ENCODE measurements at places on chromosomes 16 and 17.
A peak's percentile ranks its signal among the peaks of the same experiment; 100 is the strongest.

DNA sequence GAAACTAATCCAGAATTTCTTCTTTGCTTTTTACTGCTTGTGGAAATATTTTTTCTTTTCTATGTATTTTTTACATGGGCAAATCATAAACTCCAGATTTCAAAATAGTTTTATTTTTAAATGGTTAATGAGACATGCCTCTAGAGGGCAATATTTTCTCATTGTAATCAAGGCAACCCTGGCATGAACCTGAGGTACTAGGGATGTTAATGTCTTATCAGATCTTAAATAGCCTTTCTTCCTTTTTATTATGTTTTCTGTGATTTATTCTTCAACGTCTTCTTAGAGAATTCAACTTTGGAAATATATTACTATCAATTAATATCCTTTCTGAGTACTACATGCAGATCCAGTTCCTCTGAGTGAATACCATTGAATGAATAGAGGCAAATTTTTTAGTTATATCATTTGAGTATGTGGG lies 324.7 kb downstream of the BCAS3 start:
- DNase-seq: no peak

DNA sequence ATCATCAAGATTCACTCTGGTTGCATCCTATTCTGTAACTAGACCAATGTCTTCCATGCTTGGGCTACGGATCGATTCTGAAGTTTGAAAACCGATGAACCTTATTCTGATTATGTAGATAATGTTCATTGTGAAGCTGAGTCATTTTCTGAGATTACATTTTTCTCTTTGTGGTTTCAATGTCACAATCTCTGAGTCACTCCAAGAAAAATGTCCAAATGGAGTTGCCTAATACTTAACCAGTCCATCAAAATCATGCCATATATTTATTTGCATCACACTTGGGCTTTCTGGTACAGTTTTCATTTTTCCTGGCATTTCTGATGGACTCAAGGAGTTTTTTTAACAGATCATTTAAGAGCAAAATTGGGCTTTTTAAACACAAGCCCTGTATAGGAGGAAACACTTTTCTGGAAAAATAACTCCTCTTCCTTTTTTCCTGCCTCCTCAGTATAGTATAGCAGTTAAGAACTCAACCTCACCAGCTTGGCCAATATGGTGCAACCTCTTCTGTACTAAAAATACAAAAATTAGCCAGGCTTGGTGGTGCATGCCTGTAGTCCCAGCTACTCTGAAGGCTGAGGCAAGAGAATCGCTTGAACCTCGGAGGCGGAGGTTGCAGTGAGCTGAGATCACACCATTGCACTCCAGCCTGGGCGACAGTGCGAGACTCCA lies 17.5 kb downstream of the CACNG3 start:
- no peak for DNase-seq

GRCh38 chr17:58534901-58535421 lies 20.5 kb upstream of the MTMR4 start:
- DNase-seq: no peak

- no peak for DNase-seq
These were observed 53.0 kb upstream of the GAS7 start for GRCh38 chr17:10251212-10251948.

DNA sequence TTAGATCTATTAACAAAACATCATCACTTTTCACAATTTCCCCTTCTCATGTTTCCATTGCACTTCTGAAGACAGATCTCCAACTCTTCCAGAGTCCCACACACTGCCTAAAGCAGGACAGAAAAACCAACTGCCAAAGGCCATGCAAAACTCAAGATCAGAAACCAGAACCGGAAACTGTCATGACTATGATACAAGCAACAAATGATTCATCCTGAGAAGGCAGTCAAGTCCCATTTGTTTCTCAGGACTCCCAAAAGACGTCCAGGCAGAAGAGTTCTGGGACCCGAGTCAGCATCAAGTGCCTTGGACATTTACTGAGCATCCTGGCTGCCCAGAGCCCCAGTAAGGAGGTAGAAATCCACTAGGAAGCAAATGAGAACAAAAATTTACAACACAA lies 38.8 kb downstream of the ERN1 start:
- no peak for DNase-seq

- no peak for DNase-seq
These were observed 140.6 kb downstream of the PARN start for GRCh38 chr16:14489460-14489859.

- no peak for DNase-seq
These were observed 3.8 kb downstream of the HOXB2 start for GRCh38 chr17:48541036-48541576.

GRCh38 chr17:73359352-73359751 lies 47.6 kb upstream of the CDC42EP4 start:
- DNase-seq: no peak

- DNase-seq: no peak
These were observed 1.2 kb downstream of the CNTNAP1 start for GRCh38 chr17:42683407-42684034.

- DNase-seq: no peak
These were observed 12.9 kb downstream of the MAP1LC3B start for GRCh38 chr16:87404764-87405625.

- no peak for DNase-seq
These were observed 96.7 kb upstream of the FAM20A start for GRCh38 chr17:68697850-68698361.

GRCh38 chr17:13491916-13492736 lies 109.6 kb downstream of the HS3ST3A1 start:
- no peak for DNase-seq

DNA sequence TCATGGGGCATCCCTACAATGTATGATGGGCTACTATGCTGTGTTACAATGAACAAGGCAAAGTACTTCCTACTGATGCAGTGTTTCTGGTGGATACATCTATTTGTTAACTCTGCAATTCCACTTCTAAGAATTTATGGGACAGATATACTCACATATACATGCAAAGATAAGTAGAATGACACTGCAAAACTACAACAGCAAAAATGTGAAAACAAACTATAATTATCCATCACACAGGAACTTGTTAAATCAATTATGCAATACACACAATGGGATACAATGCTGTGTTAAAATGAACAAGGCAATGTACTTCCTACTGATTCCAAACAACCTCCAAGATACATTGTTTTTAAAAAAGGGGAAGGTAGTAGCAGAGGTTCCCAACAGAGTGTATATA lies 3.2 kb downstream of the DDX52 start:
- DNase-seq: no peak

- no peak for DNase-seq
These were observed 11.8 kb upstream of the FAM117A start for GRCh38 chr17:49775546-49776260.

GRCh38 chr16:25006504-25007056 lies 8.6 kb downstream of the ARHGAP17 start:
- DNase-seq: no peak

GRCh38 chr16:84751947-84752346 lies 52.1 kb downstream of the USP10 start:
- DNase-seq: no peak

- DNase-seq: peak; percentile 1
These were observed 26.8 kb upstream of the SMPD3 start for GRCh38 chr16:68475071-68475470.

DNA sequence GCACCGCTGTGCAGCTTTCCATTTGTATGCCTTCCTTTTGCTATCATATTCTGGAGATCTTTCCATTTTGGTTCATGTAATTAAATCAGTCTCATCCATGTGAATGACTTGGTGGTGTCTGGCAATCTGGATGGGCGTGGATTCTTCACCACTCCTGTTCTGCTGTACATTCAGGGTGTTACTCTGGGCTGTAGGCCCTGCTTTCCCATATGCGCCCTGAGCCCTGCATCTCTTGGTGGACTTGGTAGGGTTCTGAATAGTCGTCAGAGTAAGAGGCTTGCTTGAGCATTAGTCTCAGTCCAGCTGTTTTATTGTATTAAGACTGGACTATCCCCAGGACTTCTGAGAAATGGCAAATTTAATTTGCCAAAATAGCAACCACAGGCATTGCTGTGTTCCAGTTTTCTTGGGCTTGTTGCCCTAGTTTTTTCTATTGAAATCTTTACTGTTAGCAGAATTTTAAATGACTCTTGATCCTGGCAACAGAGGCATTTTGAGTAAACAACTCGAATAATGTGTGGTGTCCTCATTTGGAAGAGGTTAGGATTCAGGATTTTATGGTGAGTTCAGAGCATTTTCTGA lies 14.9 kb downstream of the BANP start:
- no peak for DNase-seq

DNA sequence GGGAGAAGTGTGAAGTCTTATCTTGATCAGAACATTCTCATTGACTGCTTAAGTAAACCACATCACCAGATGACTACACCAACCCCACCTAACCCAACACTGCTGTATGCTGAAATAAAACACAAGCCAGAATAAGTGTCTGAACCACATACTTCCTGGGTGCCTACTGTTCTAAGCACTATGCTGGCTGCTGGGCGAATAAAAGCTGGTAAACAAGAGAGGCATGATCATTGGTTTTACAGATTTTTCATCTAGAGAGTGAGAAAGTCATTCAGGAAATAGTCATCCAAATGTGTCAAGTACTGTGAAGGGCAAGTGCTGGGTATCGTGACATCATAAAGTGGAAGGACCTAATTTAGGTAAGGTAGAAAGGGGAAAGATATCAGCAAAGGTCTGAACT lies 199.0 kb upstream of the SOX9 start:
- DNase-seq: no peak

DNA sequence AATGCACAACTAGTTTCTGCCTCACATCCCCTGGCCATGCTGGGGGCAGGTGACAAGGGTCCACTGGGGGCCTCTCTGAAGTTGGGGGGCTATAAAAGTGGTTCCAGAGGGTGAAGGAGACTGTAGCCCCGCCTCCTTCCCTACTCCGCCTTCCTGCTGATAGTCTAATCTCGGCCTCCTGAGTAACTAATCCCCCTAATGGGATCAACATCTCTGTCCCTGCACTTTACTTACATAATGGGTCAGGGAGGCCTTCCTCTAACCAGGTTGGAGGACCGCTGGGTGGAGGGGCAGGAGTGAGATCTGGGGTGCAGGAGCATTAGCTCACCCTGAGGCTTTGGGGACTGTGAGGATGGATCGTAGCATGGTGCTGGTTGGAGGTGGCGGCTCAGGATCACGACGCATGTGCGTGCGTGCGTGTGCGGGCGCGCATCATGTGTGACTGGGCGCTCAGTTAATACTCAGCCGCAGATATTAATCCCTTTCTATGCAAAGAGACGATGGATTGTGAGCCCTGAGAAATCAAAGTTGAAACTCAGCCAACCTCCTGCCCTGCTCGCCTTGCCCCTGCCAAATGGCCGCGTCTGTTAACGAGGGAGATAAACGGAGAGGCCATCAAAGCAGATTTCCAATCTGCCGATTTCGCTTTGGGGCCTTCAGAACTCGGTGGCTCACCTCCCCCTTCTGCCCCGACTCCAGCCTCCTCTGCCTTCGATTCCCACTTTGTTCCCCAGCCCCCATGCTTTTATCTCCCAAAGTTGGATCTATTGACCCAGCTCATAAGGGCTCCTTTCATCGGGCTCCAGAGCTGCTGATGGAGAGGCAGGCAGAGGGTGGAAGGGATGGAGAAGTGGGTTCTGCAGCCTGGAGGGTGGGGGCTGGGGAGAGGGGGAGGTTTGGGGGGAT lies 107.3 kb downstream of the SDK2 start:
- DNase-seq: no peak

DNA sequence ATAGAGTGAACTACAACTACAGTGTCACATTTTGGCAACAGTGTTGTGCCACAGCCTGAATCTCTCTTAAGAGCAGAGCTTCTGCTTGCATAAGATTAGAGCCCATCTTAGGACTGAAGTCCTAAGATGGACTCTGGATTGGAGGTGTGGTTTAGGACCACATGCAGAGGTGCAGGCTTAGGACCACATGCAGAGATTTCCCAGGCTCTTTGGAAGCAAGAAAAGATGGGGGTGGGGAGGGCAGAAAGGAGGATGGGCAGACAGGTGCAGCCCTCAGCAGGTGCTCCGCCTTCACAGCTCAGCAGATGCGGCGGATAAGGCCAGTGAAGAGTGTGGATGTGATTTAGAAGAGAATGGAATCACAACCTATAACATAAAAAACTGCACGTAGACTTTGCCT lies 128.7 kb downstream of the TANGO6 start:
- DNase-seq: no peak

DNA sequence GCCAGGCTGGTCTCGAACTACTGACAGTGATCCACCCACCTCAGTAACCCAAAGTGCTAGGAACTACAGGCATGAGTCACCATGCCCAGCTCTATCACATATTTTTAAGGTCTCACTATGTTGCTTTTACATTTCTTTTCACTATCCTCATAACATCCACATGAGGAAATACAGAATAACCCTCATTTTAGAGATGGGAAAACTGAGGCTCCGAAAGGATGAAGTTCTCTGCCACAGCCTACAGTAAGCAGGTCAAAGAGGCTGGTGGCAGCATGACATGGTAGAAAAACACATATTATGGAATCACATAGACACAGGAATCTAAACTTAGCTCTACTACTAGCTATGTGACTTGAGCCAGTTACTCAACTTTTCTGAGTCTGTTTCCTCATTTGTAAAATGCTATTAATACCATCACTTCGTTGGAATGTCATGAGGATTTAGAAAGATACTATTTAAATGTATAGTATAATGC lies 32.2 kb downstream of the APPBP2 start:
- DNase-seq: no peak

- DNase-seq: no peak
These were observed 35.8 kb downstream of the CPPED1 start for GRCh38 chr16:12767897-12768296.

DNA sequence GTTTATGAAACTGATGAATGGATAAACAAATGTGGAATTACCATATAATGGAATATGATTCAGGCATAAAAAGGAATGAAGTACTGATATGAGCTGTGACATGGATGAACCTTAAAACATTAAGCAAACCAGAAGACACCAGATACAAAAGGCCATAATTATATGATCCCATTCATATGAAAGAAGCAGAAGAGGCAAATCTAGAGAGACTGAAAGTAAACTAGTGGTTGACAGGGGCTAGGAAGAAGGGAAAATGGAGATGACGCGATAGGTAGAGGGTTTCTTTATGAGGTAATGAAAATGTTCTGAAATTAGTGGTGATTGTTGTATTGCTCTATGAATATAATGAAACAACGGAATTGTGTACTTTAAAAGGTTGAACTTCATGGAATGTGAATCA lies 88.4 kb downstream of the HIC1 start:
- no peak for DNase-seq

DNA sequence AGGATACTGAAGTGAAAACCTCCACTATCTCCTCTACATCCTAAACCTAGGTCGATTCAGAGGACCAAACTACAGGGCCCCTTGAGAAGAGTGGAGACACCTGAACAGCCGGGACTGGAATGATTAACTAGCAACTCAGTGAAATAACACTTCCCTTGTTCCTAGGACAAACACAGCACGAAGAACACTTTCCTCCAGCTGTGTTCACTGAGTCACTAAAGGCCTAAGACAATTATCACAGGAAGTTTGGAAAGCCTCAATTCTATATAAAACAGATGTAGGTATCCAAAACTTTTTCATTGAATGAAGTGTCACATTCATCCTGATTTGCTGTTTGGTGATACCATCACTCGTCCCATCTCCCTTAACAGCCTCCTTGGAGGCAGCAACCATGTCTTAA lies 15.5 kb upstream of the CUEDC1 start:
- DNase-seq: no peak

Data from CD8-positive, alpha-beta memory T cell (primary cell).